ENCODE measurements at places on chromosomes 5 and 9.
A peak's percentile ranks its signal among the peaks of the same experiment; 100 is the strongest.

GRCh38 chr9:21056931-21057330 lies 20.8 kb downstream of the IFNB1 start:
- no peak for DNase-seq

DNA sequence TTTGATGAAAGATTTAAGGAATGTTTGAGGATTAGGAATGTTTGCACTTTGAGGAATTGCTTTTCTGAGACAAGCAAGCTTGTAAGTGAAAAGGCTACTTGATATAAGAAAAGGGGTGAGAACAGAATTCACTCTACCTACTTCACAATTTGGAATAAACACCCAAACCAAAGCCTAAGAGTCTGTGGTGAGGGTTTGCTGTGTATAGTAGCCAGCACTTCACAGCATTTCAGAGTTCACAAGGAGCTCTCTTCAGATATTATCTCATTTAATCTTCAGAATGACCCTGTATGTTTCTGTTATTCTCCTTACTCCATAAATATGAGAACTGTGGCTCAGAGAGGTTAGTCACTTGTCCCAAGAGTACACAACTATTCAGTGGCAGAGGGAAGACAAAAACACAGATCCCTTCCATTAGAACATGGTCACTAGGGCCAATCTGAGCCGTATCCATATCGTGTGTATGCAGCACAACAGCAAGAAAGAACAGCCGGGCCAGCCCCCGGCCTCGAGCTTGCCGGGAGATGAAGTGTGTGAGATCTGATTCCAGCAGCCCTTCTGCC lies 92.4 kb downstream of the FRMD3 start:
- DNase-seq: no peak

DNA sequence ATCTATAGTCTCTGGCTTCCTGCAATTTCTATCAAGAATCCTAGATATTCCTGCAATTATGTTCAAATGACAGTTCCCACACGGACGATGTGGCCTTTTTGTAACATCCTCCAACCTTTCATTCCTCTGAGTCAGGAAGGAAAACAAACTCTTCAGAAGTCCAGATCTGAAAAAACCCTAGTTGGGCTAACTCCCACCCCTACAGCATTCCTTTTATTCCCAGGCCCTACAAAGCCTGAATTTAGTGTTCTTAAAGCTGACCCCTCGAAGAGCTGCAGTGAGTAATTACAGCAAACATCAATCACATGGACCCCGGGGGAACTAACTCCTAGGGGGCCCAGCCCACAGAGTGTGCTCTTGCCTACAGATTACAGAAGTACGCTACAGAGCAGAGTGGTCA lies 99.7 kb downstream of the SERINC5 start:
- no peak for DNase-seq

- no peak for DNase-seq
Measured at GRCh38 chr5:82234885-82235284, 43.3 kb downstream of the RPS23 start.

DNA sequence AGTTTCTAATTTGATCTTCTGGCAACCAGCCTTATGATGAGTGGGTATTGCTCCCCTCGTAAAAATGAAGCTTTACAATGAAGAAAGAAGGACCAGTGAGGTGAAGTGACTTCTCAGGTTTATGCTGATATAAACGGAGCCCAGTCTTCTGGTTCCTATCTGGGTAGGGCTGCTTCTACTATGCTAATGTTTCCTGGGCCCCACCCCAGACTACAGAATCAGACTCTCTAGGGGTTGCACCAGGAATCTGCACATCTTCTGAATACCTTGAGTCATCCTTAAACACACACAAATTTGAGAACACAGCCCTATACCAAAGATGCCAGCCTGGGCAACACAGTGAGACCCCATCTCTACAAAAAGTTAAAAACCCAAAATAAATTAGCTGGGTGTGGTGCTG lies 16.2 kb downstream of the BTF3 start:
- no peak for DNase-seq

DNA sequence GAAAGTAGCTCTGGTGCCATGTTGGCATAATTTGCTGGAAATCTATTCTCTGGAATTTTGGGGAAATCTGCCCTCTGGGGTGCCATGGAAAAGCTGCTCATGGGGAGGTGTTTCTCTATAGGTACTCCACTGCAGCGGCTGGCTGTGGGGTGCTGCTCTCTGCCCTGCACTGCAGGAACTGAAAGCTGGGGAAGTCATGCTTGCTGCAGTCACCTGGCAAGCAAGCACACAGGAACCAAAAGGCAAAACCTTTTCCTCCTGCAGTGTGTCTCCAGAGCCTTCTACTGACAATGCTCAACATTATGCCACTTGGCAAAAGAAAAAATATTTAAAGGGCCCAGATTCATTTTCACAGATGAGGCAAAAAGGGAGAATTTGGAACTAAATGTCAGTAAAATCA lies 25.8 kb upstream of the CARNMT1 start:
- DNase-seq: peak; percentile 46

DNA sequence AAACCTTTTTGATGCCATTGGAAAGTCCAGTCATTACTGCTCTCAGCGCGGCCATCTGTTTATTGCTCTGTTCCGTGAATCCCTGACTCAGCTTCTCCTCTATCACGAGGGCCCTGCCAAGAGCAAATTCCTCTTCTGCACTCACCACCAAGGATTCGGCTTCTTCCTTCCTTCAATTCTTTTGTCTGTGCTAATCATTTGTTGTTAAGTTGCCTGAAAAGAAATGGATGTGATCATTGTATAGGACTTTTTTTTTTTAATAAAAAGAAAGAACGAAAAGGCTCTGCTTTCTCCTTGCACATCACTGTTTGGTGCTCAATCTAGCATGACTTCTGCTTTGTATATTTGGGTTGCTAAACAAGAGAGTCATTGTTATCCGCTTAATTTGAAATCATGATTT lies 128.7 kb upstream of the PIK3R1 start:
- DNase-seq: peak; percentile 20

- DNase-seq: no peak
Measured at GRCh38 chr5:94969174-94969573, 315.7 kb downstream of the MCTP1 start.

- no peak for DNase-seq
Measured at GRCh38 chr5:61687371-61687770, 355.3 kb downstream of the ZSWIM6 start.

- no peak for DNase-seq
Measured at GRCh38 chr9:135883410-135884089, 23.8 kb downstream of the CAMSAP1 start.

DNA sequence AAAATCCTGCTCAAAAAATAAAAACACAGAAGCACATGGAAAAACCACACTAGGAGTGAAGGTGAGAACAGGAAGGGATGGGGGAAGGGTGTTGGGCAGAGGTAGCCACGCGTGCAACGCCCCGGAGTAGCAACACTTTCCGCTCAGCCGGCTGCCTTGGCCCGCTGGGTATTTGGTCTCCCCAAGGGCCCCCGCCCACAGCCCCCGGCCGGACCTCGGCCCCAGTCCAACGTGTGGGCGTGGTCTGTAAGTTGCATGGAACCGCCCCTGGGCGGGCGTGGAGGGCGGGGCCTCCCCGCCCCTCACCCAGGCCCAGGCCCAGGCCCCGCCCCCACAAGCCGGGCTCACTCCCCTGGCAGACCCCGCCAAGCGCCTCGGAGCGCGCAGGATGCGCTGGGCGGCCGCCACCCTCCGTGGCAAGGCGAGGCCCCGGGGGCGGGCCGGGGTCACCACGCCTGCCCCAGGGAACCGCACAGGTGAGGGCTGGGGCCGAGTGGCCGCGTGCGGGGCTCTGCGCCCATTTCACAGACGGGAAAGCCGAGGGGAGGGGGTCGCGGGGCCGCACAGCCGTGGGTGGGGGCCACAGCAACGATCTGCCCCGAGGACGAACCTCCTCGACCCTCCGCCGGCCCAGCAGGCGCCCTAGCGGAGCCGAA lies at the start of gene SUSD3:
Gene SUSD3 (plus strand): TSS at position 347 of the 656 bp plus-strand sequence. CDS start 42 bp downstream, at position 389.
- peak; percentile 44 for DNase-seq
